Subcutaneous preadipocyte (primary cell): ENCODE measurements at places on chromosomes 3 and 15. TPM values are rescaled to one million over a fixed set of nuclear protein-coding genes. Genes with fewer than 3 reads are reported as not detected.

SLC51A gene
- not detected in 2 replicates for total RNA-seq

CCDC39 gene
- total RNA-seq = under 0.01 TPM in 1 of 2 replicates, not detected in the other

PPARG gene
- total RNA-seq = 84.1 and 121 TPM in 2 replicates

PIGX gene
- 18.0 and 27.0 TPM in 2 replicates for total RNA-seq

MUSTN1 gene
- not detected in 2 replicates for total RNA-seq

ALS2CL gene
- total RNA-seq = 0.37 and 0.59 TPM in 2 replicates

PDIA3 gene
- total RNA-seq = 125 and 138 TPM in 2 replicates

SPESP1 gene
- total RNA-seq = 4.8 and 8.8 TPM in 2 replicates

EPHB3 gene
- 1.4 and 1.8 TPM in 2 replicates for total RNA-seq

EXOG gene
- total RNA-seq = 9.9 and 12.5 TPM in 2 replicates

SH2D7 gene
- total RNA-seq = not detected in 2 replicates

STARD9 gene
- 10.3 and 11.5 TPM in 2 replicates for total RNA-seq
